ENCODE measurements at places on chromosomes 5 and 9.

DNA sequence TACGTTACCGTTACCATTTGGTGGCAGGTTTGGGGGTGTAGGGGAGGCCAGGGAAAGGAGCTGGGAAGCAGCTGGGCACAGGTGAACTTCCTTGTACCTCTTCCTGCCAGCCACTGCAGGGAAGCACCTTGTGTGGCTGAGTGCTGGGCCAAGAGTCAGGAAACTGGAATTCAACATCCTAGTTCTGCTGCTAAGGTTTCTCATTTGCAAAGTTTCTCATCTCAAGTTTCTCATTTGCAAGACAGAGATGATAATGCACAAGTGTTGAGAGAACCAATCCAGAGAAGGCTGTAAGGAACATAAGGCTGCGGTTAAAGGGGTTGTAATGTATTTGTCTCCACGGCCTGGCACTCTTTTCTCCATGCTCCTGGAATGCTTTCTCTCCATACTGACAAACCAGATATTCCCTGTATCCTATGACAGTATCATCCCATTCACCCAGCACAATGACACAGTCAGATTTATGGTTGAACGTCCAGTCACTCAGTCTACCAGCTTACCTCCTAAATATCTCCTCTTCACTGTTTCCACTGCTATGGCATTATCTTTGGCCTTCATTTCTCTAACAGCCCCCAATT is 33.6 kb upstream of the LARP1 start:
- DNase-seq = no peak

DNA sequence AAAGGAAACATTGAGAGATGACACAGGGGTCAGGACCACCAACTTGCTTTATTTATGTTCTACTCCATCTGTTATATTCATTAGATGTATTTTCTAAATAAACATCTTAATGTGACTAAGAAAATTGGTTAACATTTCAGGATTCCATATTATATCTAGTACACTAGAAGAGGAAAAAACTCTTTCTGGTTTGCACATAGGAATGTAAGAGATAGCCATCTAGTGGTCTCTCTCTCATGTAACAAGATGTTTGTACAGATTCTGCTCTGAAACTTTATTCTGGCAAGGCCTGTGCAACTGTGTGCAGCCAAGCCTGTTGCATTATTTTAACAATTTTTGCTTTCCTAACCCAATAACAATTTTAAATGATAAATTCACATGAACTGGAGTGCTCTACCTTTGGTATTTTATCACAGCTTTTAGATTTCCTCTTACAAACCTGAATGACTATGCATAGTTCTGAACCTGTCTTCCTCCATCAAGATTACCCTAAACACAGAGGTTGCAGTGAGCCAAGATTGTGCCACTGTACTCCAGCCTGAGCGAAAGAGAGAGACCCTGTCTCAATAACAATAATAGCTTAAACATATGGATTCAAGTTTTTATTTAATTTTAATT is 148.2 kb downstream of the GIN1 start:
- peak; percentile 23 for DNase-seq

- DNase-seq = no peak
Observed at GRCh38 chr5:72079288-72079687, 28.0 kb upstream of the MAP1B start.

DNA sequence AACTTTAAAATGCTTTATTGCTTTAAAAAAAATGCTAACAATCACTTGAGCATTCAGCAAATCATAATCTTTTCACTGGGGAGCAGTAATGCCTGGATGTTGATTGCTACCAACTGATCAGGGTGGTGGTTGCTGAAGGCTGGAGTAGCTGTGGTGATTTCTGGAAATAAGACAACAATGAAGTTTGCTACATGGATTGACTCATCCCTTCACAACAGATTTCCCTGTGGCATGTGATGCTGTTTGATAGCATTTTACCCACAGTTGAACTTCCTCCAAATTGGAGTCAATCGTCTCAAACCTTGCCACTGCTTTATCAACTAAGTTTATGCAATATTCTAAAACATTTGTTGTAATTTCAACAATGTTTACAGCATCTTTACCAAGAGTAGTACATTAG is 83.3 kb downstream of the MLLT3 start:
- DNase-seq = no peak

DNA sequence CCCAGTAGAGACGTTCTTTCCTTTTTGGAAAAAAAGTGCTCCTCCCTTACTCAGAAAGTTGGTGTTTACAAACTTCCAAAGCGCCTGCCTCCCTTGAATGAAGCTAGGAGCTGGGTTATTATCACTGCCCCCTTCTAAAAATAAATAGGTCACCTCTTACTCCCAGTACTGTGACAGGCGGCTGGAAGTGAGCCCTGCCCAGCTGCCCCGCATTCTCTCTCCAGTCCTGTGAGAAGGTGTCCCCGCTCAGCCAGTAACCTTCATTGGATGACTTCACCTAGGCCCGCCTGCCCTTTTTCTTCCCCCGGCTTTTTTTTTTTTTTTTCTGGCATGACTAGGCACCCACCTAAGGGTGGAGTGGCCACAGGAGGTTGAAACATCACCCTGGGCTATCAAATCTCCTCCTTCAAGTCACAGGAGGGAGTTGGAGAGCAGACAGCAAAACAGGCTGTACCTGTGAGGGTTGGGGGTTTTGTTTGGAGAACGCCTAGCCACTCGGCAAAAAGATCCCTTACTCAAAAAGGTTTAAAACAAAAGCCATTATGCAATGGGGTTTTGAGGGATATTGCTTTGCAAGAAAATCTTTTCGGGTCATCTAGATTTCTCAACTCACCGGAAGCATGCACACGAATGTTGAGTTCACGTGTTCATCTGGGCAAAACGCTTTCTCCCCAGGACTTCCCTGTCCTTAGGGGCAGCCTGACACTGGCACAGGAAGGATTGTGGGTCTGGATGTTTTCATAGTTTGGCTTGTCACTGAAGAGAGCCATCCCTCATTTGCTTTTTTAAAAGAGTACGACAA is 43.3 kb upstream of the ZNF622 start:
- no peak for DNase-seq

DNA sequence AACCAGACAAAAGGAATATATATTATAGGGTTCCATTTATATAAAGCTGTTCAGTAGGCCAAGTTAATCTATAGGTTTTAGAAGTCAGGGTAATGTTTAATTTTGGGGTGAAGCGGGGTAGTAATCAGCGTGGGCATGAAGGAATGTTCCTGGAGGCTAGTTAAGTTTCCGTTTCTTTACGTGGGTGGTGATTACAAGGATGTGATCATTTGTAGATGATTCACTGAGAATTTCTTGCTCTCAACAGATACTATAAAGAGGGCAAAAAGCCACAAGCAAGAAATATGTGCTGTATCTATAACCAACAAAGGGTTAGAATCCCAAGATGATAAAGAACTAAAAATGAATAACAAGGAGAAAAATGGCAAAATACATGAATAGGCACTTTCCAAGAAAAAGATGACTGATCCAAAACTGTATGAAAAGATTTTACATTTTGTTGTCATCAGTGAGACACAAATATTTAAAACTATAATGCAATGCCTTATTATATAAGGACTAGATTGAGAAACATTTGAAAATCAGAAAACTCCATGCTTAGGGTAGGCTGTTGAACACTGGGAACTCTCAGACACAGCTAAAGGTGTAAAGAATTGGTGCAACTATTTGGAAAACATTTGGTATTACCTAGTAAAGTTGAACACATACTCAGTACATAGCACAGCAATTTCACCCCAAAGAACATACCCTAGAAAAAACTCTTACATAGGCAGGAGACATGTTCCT is 224.3 kb upstream of the S1PR3 start:
- no peak for DNase-seq

DNA sequence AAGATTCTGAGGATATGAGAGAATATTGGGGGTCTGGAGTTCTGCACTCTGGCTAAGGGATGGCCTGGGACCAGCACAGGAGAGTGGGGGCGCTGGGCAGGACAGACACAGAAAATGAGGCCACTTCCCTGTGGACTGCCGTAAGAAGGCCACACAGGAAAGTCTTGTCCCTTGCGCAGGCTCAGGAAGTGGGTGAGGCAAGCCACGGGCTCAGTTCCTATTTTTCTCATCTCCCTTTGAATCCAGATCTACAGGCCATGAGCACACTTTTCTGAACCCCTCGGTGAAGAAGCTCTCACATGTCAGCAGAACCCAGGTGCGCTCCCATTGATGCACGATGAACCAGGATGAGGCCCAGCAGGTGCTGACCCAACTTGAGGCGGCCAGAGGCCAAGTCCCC is 207.4 kb downstream of the AGTPBP1 start:
- no peak for DNase-seq

DNA sequence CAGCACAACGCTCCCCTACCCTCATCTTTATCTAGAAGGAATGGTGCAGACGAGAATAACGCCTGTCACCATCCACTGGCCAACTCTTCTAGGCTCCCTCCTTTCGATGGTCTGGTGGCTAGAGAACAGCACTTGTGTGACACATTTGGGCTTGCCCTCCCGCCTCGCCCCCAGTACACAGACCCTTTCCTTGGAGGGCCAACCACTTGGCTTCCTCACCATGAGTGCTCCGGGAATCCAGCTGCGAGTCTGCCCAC is 1.4 kb downstream of the GNAQ start:
- DNase-seq = no peak

DNA sequence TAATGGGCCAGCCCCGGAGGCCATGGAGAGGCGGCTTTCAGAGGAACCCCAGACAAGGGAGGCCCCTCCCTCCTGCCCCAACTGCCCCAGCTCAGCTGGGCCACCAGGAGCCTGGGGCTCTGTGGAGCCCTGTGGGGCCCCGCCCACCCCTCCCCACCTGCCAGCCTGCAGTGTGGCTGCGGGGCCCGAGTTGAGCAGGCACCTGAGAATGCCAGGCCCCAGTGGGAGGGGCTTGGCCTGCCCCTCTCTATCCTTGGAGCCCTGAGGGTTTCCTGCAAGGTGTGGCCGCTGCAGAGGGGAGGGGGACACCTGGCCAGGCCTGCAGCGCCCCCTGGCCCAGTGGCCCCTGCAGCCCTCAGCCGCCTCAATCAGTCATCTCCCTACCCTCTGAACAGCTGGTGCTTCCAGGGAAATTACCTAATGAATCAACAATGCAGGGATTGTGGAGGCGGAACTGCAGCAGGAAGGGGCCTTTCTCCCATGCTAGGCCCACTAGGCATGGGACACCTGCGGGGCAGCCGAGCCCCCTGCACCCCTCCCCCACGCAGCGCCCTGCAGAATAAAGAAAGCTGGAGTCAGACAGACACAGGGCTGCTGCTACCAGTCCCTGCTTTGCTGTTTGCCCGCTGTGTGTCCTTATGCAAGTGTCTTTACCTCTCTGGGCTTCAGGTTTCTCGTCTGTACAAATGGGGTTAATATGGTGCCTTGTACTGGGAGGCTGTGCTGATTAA is 48.0 kb downstream of the LMX1B start:
- no peak for DNase-seq

DNA sequence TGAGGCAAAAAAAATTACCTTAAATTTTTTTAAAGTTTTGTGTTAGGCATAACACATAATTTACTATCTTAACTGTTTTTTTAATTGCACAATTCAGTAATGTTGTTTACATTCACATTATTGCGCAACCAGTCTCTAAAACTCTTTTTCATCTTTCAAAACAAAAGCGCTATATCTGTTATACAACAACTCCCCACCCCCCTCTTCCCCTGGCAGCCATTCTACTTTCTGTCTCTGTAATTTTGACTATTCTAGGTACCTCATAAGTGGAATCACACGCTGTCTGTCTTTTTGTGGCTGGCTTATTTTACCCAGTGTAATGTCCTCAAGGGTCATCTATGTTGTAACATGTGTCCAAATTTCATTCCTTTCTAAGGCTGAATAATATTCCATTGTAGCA is 241.5 kb upstream of the DMRT1 start:
- no peak for DNase-seq

- DNase-seq = no peak
Observed at GRCh38 chr5:50759526-50760270, 93.3 kb downstream of the PARP8 start.

DNA sequence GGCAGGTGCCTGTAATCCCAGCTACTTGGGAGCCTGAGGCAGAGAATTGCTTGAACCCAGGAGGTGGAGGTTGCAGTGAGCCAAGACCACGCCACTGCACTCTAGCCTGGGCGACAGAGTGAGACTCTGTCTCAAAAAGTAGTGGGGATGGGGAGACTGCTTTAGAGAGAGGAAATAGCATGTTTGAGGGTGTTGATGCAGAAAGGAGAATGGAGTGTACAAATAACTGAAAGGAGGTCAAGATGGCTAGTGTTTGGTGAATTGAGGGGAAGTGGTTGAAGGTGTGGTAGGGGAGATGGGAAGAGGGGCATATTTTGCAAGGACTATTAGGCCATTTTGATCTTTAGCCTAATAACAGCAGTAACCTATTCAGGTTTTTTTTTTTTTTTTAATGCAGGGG is 18.2 kb downstream of the TENT2 start:
- no peak for DNase-seq

DNA sequence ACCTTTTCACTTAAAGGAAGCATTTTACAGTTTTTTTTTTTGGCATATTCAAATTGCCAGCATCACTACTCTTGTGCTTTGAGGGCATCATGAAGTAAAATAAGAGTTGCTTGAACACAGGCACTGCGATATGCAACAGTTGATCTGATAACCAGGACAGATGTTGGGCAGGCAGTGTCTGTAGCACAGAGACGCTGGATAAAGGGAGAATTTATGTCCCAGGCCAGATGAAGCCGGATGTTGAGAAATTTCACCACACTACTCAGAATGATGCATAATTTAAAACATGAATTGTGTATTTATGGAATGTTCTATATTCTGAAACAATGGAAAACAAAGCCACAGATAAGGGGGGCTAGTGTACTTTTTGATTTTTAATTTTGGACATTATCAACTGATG is 71.4 kb downstream of the SLC12A2 start:
- DNase-seq = no peak

DNA sequence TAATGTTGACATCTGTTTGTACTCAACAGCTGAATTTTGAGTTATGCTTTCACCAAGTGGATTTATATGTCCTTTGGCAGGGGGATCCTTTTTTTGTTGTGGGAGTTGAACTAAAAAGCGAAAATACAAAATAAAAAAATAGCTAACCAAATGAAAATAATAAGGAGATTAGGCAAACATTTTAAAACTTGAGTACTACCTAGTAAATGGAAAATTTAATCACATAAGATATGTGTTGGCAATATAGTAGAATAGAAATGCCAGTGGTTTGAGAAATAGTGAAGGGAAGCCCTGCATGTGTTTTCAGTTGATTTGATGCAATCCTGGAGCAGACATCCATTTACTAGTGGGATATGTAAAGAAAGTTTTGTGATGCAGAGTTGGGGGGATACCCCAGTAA is 98.0 kb downstream of the RASGRF2 start:
- no peak for DNase-seq

- no peak for DNase-seq
Observed at GRCh38 chr9:129473523-129474244, 147.2 kb downstream of the C9orf50 start.
